ENCODE measurements at places on chromosomes 7 and 10.
A peak's percentile ranks its signal among the peaks of the same experiment; 100 is the strongest.

- DNase-seq, result peak; percentile 20
Observed at GRCh38 chr10:23886355-23886754, 322.6 kb upstream of the KIAA1217 start.

DNA sequence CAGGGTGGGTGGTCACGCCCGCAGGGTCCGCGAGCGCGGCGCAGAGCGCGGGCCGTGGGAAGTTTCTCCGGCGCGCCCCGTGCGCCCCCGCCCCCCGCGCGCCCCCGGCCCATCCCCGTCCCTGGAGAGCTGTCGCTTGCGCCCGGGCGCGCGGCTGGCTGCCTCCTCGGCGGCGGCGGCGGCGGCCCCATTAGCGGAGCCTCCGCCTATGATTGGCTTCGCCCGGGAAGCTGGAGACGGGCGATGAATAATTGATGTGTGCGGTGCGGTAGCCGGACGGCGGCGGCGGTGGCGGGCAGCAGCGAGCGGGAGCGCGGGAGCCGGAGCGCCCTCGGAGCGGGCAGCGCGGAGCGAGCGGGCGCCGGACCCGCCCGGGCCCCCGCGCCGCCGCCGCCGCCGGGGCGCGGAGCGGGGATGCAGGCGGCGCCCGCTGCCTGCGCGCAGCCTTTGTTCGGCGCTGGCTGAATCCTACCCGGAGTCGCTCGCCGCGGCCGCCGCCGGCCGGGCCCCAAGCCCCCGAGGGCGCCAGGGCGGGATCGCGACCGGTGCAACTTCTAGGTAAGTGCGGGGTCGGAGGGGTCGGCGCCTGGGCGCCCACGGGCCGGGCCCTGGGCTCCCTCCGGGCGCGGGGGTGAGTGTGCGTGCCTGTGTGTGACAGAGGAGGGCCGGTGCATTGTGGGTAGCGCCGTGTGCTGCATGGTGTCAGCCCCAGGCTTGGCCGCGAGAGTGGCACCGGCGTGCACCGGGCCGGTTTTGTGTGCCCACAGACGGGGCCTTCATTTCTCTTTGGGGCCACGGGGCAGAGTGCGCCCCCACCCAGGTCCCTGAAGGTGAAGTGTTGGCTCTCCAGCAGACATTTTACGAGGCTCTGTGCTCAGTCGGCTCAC is 103.8 kb upstream of the PPIF start:
- DNase-seq, result no peak

- DNase-seq, result no peak
Observed at GRCh38 chr7:51022821-51023220, 240.1 kb upstream of the GRB10 start.

- no peak for DNase-seq
Observed at GRCh38 chr7:158022601-158023000, 565.0 kb downstream of the PTPRN2 start.

- DNase-seq, result no peak
Observed at GRCh38 chr7:143384148-143384547, 3.0 kb downstream of the ZYX start.

DNA sequence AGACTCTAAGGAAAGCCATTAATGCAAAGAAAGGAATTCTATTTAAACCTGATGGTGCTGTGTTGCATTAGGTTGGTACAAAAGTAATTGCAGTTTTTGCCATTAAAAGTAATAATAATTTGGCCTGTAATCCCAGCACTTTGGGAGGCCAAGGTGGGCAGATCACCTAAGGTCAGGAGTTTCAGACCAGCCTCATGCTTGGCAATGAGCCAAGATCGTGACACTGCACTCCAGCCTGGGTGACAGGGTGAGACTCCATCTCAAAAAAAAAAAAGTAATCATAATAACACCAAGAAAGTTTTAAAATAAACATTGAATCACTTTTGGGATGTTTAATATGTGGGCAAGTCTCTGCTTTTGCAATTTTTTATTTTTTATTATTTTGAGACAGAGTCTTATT is 107.3 kb upstream of the FRMD4A start:
- DNase-seq, result no peak

DNA sequence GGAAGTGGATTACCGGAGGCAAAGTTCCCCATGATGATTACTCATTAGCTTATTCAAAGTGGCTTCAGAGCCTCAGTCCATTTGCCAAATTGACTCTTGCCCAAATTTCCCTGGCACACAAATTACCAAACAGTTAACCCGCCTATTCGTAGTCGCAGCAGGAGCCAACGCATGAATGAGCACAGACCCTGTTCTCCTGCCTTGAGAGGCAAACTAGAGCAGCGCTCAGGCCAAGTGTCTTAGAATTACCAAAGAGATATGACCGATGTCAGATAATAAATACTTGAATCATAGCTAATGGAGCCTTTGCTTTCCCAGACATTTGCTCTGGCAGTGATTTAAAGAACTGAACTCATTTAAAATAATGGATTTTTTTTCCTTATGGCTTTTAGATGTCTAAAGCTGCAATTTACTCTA is 64.9 kb downstream of the CTTNBP2 start:
- no peak for DNase-seq

DNA sequence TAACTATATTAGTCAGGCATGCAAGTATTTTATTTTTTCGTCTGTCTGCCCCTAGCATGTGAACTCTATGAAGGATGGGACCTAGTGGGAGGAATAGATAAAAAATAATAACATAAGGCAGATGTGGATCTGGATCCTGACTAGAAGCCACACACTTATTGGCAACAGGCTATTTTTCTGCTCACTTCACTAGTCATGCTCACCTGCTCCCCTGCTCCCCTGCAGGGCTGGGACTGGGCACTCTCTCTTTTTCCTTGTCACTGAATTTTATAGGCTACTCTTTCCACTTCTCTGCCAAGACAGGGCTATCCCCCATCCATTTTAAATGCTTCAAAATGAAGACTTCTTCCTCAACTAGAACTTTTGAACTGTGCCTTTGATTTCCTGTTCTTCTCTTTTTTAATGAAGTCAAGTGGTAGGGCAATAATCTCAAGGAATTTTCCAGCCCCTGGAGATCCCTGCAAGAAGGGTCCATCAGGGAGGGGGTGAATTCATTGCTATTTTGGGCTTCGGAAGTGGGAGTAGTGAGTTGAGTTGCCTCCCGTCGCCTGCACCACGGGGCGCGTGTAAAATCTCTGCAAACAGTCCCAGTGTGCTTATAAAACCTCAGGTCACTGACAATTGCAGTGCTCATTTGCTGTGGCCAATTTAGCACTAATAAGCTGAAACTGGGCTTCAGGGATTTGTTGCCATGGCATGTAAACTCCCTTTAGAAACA is 156.7 kb upstream of the NPVF start:
- DNase-seq, result no peak

- peak; percentile 45 for DNase-seq
Observed at GRCh38 chr7:43077732-43078391, 34.6 kb upstream of the HECW1 start.

GRCh38 chr10:75688506-75689300 is 257.3 kb downstream of the LRMDA start:
- peak; percentile 15 for DNase-seq

- no peak for DNase-seq
Observed at GRCh38 chr10:75029857-75030256, 81.6 kb upstream of the SAMD8 start.

DNA sequence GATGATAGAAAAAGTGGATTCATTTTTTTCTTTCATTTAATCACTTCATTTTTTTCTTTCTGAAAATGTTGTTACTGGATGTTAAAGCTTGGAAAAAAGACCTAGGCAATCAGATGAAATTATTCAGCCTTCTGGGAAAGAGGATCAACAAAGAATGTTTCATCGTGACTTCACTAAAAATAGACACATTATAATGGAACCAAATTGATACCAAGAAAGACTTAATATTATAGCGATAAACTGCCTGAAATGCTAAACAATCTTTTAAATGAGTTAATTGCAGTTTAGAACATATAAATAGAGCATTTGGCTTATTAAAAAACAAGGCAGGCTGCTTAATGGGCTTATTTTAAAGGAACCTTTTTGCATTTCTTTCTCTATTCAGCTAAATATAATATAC is 25.6 kb upstream of the TMEM229A start:
- no peak for DNase-seq

GRCh38 chr7:102182016-102182415 is 104.7 kb upstream of the SH2B2 start:
- no peak for DNase-seq

DNA sequence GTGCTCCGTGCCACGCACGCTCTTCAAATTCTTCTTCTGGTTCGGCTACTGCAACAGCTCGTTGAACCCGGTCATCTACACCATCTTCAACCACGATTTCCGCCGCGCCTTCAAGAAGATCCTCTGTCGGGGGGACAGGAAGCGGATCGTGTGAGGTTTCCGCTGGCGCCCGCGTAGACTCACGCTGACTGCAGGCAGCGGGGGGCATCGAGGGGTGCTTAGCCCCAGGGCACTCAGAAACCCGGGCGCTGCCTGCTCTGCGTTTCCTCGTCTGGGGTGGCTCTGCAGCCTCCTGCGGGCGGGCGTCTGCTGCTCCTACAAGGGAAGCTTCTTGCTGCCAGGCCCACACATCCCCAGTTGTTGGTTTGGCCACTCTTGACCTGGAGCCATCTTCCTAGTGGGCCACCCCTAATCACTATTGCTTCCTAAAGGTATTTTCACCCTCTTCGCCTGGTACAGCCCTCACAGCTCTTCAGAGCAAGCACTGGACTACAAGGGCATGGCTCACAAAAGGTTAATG is 2.5 kb downstream of the ADRA2A start:
- no peak for DNase-seq

DNA sequence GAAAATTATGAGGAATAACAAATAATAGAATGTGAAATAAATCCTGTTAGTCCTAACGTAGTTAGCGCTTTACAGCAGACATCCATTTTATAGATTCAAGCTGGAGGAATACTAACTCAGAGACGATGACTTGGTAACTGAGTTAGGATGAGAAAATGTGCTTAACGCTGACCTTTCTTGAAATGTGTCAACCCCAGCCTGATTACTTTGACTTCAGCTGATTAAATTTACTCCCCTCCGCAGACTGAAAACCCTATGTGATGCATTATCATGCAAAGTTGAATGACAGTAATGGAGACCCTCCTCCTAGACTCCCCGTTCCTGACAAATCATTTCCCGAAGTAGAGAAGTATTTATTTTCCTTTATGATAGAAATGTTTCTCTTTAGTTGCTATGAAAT is 54.5 kb downstream of the WDFY4 start:
- no peak for DNase-seq

DNA sequence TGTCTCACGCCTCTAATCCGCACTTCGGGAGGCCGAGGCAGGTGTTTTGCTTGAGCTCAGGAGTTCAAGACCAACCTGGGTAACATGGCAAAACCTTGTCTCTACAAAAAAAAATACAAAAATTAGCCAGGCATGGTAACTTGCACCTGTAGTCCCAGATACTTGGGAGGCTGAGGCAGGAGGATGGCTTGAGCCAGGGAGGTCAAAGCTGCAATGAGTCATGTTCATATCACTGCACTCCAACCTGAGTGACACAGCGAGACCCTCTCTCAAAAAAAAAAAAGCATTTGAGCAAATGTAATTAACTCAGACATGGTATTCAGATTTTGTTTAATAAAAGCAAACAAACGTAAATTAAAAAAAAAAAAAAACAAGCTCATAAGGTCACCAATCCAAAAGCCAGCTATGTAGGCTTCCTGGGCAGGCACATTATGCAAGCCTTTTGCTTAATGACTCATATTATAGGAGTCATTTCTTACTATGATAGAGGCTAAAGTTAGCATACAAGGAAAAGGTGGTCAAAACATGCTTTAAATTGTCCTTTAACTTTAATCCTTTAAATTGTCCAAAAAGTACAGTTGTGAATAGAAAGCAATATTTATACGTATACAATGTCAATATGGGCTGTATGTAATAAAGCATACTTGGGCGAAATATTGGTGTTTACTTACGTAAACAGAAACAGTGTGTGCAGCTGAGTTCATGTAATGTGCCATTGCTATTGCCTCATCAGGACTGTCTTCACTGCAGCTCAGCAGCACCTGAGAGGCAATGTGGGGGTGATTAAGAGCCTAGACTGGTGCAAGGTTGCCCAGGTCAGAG is 13.0 kb downstream of the AKR1D1 start:
- peak; percentile 64 for DNase-seq

GRCh38 chr7:149604521-149604920 is 106.9 kb upstream of the ZNF746 start:
- DNase-seq, result no peak

- DNase-seq, result no peak
Observed at GRCh38 chr7:159026271-159027055, 118.2 kb downstream of the VIPR2 start.

DNA sequence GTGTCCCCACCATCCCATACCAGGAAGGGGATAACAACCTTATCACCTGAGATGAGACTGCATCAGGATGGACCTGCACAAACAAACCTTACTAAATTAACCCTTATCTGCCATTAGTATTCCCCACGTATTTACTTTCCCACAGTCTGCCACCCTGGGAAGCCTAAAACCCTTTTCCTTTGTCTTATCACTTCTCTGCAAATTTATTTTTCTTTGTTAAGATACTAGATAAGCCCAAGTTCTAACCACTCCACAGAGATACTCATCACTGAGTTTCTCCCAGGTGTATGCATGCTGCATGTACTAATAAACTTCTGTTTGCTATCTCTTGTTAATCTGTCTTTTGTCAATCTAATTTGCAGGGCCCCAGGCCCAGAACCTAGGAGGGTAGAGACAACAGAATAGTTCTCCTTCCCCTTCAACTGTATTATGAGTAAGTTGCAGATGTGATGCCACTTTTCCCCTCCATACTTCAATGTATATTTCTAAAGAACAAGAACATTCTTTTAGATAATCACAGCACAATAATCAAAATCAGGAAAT is 66.0 kb downstream of the ELMO1 start:
- no peak for DNase-seq

DNA sequence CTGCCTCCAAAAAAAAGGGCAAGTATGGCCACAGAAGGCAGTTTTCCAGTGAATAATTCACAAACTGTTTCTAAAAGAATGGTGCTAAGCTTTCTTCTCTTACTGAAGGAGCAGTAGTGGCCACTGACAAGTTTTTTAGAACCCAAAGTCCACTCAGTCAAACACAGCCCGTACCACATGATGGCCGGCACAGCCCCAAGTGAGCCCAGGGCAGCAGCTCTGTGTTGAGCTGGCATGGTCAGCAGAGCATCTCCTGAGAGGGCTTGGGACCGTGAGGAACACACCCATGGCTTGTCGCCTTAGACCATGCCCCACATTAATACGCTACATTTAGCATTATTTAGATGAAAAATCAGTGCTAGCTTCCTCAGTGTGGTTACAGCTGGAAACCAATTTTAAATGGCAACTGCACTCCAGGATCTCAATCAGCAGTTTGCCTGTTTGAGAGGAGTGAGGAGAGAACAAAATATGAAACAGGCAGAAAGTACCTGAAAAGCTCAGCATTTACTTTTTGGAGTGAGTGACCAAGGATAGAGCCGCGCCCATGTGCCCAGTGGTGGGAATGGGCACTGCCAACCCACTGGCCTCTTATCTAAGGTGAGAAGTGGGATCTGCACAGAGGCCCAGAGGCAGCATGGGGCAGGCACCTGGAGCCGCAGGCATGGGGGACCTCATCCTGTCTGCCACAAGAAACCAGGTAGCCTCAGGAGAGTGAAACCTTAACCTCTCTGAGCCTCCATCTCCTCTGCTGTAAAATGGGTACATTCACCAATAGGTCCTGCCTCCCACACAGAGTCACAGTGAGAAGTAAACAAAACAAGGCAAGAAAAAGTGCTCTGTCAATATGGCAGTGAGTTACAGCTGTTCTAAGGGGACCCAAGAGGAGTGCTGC is 17.4 kb downstream of the PSAP start:
- no peak for DNase-seq

Data from DMS53 (cell line).